Testis (tissue), 5 donors: ENCODE measurements at places on chromosomes 4 and X. TPM values are rescaled to one million over a fixed set of nuclear protein-coding genes. Genes with fewer than 3 reads are reported as not detected.
A peak's percentile ranks its signal among the peaks of the same experiment; 100 is the strongest.

RRH gene
- 0.51 TPM for polyA plus RNA-seq

MAGEA1 gene
- 8.5 TPM for polyA plus RNA-seq

USP17L5 gene
- polyA plus RNA-seq, result not detected

RHOH gene
- polyA plus RNA-seq, result 2.5 TPM

USP17L13 gene
- not detected for polyA plus RNA-seq

TECRL gene
- 0.62 TPM for polyA plus RNA-seq

BMPR1B gene
- polyA plus RNA-seq, result 7.5 TPM

CEP44 gene
- polyA plus RNA-seq, result 21.1 TPM

RAB40AL gene
- not detected for polyA plus RNA-seq

ENPEP gene
- polyA plus RNA-seq, result 1.7 TPM

GRCh38 chrX:155745792-155746191 is 133.0 kb upstream of the TMLHE start:
- H3K4me3 ChIP-seq, result no peak overlapping the region
- no peaks in the 10 kb centered on the region for H3K36me3 ChIP-seq
- no peaks in the 10 kb centered on the region for H3K27me3 ChIP-seq
- peak; percentile 61 for DNase-seq
- peaks cover 8% of the 10 kb centered on the region for H3K4me1 ChIP-seq

DNA sequence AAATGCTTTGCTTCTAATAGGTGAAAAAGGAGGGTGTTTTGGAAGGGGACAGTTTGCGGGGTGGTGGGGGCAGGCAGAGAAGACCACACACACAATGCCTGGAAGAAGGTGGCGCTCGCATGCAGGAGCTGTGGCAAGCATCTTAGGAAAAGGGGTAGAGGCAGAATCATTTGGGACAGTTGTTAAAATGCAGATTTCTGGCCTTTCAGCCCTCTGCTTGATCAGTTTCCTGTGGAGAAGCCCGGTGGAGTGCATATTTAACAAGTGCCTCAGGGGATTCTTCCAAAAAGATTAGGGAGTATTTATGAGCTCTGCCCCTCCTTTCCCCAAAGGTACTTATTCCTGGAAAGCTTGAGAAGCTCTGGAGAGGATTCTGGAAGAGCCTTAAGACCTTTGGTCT is 4.8 kb downstream of the NOCT start:
- peaks cover under 1% of the 10 kb centered on the region for H3K4me1 ChIP-seq
- H3K27ac ChIP-seq, result no peak overlapping the region
- no peaks in the 10 kb centered on the region for H3K36me3 ChIP-seq
- no peaks in the 10 kb centered on the region for H3K27me3 ChIP-seq

DNA sequence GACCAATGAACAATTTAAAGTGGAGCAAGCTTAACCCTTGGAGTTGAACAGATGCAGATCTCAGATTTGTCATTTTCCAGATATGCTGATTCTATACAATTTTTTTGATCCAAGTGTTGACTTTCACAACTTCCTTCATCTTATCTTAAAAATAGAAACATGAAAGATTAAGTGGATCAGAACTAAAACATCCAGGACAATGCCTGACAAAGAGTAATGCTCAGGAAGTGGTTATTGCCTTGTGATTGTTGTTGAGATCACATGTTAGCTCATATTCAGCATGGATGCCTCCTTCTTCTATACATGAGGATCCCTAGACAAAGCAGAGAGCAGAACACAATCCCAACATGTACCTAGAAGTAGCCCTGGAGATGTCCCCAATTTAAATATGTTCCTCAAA is 160.9 kb downstream of the PPARGC1A start:
- H3K36me3 ChIP-seq, result no peaks in the 10 kb centered on the region
- H3K4me3 ChIP-seq, result no peak overlapping the region
- DNase-seq, result no peak
- no peaks in the 10 kb centered on the region for H3K27me3 ChIP-seq
- H3K4me1 ChIP-seq, result no peaks in the 10 kb centered on the region

GRCh38 chr4:171235521-171235920 is 577.7 kb upstream of the GALNTL6 start:
- no peaks in the 10 kb centered on the region for H3K27me3 ChIP-seq
- no peaks in the 10 kb centered on the region for H3K4me1 ChIP-seq
- no peaks in the 10 kb centered on the region for H3K36me3 ChIP-seq
- H3K4me3 ChIP-seq, result no peak overlapping the region
- no peak for DNase-seq

DNA sequence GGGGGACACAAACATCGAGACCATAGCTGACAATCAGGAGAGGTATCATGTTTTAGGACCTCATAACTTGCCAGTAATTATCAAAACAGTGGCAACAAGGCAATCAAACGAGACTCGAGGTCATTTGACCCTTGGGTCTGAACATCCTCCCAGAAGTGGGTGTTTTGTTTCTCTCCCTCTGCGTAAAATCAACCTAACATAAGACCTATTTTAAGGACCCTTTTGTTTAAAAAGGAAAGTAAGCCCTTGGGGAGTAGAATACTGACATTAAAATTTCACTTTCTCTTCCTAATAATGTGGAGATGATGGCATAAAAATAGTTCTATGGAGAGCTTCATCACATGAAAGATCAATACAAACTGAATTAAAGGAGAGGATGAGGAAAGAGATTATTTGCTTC is 106.2 kb upstream of the PUDP start:
- H3K4me1 ChIP-seq, result no peaks in the 10 kb centered on the region
- no peaks in the 10 kb centered on the region for H3K36me3 ChIP-seq
- H3K27me3 ChIP-seq, result no peaks in the 10 kb centered on the region
- H3K4me3 ChIP-seq, result no peak overlapping the region

DNA sequence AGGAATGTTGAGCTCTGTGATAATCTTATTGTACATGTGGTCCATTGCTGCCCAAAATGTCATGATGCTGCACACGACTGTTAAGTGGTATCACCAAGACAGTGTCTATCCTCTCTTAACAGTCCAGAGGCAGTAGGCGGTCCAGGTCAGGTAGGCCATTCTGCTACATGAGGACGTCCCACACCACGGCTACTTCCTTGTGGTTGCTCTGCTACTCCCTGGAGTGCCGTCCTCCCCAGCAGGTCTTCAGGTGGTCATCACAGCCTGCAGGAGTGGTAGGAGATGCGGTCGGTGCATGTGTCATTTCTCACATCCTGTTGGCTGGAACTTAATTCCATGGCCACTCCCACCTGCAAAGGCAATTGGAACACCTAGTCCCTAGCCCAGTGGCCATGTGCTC is 11.5 kb upstream of the STK32B start:
- DNase-seq, result no peak
- no peak overlapping the region for H3K27ac ChIP-seq
- H3K4me3 ChIP-seq, result no peak overlapping the region
- no peaks in the 10 kb centered on the region for H3K4me1 ChIP-seq
- no peaks in the 10 kb centered on the region for H3K27me3 ChIP-seq

DNA sequence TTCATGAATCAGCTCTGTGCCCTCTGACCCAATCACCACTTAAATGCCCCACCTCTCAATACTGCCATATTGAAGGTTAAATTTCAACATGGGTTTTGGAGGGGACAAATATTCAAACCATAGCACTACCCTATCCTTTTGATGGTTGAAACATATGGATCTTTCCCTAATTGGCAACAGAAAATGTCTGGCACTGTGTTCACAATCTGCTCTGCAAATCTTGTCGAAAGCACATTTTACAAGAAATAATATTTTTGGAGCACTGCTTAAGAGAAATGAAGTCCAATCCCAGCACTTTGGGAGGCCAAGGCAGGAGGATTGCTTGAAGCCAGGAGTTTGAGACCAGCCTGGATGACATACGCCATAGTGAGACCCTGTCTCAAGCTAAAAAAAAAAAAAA is 130.6 kb upstream of the FAM9C start:
- DNase-seq, result no peak
- no peaks in the 10 kb centered on the region for H3K4me1 ChIP-seq
- H3K27ac ChIP-seq, result no peak overlapping the region
- no peaks in the 10 kb centered on the region for H3K27me3 ChIP-seq
- no peak overlapping the region for H3K4me3 ChIP-seq

DNA sequence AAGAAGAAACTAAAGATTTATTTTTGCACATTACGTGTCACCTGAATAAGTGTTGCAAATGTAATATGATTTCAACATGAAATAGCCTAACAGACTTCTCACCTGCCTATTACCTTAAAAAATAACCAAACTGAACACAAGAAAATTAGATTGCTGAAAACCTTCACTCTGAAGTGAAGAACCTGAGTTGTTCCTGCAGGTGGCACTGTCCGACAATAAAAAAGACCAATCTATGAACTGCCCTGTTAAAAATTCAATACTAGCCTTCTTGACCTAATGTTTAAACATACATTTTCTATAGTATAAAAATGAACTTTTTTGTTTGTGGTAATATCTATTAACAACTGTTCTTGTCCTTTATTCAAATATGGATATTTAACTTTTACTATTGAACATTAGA is 69.2 kb upstream of the PNPLA4 start:
- H3K4me1 ChIP-seq, result no peaks in the 10 kb centered on the region
- DNase-seq, result peak; percentile 20
- no peaks in the 10 kb centered on the region for H3K36me3 ChIP-seq
- no peaks in the 10 kb centered on the region for H3K27me3 ChIP-seq
- no peak overlapping the region for H3K4me3 ChIP-seq

GRCh38 chrX:110089656-110090403 is 86.9 kb downstream of the TMEM164 start:
- no peaks in the 10 kb centered on the region for H3K36me3 ChIP-seq
- no peak overlapping the region for H3K27ac ChIP-seq
- no peaks in the 10 kb centered on the region for H3K4me1 ChIP-seq
- DNase-seq, result no peak
- H3K4me3 ChIP-seq, result no peak overlapping the region

GRCh38 chr4:163540977-163541376 is 46.5 kb downstream of the TMA16 start:
- H3K27ac ChIP-seq, result no peak overlapping the region
- no peak for DNase-seq
- H3K4me1 ChIP-seq, result no peaks in the 10 kb centered on the region
- no peak overlapping the region for H3K4me3 ChIP-seq

DNA sequence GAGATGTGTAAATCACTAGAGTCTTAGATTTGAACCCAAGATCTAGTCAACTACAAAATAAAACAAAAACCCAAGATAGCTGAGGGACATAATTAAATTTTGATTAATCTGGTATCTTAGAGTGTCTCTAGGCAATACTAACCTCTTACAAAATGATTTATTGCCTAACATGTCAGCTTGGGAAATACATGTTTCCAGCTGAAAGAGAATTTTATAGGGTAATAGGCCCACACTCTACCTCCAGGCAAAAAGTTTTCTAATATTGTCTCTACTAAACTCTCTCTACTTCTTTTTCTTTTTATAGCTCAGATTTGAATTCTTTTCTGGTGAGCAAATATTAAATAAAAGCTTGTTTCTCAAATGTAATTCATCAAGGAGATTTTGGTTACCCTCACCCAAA is 263.2 kb downstream of the IL15 start:
- no peak overlapping the region for H3K4me3 ChIP-seq
- H3K4me1 ChIP-seq, result no peaks in the 10 kb centered on the region
- DNase-seq, result no peak

- no peaks in the 10 kb centered on the region for H3K27me3 ChIP-seq
- no peak for DNase-seq
- H3K36me3 ChIP-seq, result no peaks in the 10 kb centered on the region
Observed at GRCh38 chr4:176400816-176401461, 81.2 kb downstream of the SPCS3 start.

- peak overlapping the region; percentile 31 for H3K27ac ChIP-seq
- DNase-seq, result no peak
Observed at GRCh38 chr4:37665333-37666320, 20.5 kb downstream of the RELL1 start.

DNA sequence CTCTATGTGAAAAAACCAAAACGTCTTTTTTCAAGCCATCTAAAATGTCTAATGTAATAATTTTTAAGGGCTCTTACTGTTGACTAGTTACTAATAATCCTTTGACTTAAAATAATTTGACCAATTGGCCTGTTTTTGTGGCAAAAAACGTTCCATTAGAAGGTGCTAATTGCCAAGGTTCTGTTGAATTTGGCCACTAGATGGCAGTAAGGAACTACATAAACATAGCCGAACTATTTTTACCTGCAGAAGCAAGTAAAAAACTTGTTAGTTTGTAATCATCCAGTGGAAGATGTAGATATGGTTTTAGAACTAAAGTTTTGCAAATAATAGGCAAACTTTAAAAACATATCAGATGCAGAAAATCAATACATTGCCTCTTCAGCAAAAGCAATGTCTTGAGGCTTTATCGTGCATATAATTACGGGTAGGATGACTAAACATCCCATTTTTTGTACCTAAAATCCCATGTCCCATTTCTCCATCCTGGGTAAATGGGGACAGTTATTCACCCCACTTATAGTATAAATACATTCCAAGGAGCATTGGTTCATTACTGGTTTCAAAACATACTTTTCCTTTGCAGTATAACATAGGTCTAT is 57.6 kb downstream of the PROM1 start:
- peak; percentile 41 for DNase-seq
- H3K4me3 ChIP-seq, result no peak overlapping the region
- H3K27me3 ChIP-seq, result no peaks in the 10 kb centered on the region

- no peak for DNase-seq
- no peaks in the 10 kb centered on the region for H3K27me3 ChIP-seq
- no peak overlapping the region for H3K4me3 ChIP-seq
- H3K36me3 ChIP-seq, result no peaks in the 10 kb centered on the region
Observed at GRCh38 chr4:158013858-158014257, 159.0 kb downstream of the GASK1B start.

DNA sequence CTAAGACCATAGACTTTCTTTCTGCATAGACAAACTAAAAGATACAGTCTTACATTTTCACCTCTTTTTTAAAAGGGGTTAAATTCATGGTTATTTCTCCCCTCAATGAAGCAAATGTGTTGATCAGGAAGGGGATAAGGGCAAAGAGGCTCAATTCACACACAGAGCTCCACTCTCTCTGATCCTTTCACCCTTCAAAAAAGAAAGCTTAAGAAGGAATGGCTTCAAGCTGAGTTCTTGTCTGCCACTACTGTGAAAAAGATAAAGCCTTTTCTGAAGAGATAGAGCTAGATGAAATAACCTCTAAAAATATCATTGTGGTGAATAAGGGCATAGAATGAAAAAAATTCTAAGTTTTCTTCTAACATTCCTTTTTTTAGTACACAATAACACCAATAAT is 28.3 kb downstream of the SEPSECS start:
- no peaks in the 10 kb centered on the region for H3K36me3 ChIP-seq
- H3K4me1 ChIP-seq, result peaks cover 14% of the 10 kb centered on the region
- H3K4me3 ChIP-seq, result no peak overlapping the region
- no peak for DNase-seq

DNA sequence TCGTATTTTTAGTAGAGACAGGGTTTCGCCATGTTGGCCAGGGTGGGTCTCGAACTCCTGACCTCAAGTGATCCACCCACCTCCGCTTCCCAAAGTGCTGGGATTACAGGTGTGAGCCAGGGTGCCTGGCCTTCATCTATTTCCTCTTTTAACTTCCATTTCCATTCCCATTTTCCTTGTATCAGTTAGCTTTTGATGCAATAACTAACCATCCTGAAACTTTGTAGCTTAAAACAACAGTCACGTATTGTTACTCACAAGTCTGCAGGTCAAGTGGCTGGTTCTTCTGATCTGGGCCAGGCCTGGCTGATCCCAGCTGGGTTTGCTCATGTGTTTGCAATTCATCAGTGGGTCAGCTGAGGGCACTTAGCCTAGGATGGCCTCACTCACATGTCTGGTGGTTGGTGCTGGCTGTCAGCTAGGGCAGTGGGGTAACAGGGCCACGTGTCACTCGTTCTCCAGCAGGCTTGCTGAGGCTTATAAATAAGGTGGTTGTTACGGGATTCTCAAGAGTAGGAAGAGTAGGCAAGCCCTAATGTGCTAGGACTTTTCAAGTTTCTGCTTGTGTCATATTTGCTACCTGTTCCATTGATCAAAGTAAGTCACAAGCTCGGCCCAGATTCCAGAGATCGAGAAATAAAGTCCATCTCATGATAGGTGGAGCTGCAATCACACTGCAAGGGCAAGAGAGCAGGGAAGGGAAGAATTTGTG is 88.2 kb downstream of the SOWAHB start:
- no peaks in the 10 kb centered on the region for H3K4me1 ChIP-seq
- H3K4me3 ChIP-seq, result no peak overlapping the region
- H3K27ac ChIP-seq, result no peak overlapping the region
- no peaks in the 10 kb centered on the region for H3K36me3 ChIP-seq
- DNase-seq, result no peak
